ENCODE measurements at places on chromosomes 7 and 10.

DNA sequence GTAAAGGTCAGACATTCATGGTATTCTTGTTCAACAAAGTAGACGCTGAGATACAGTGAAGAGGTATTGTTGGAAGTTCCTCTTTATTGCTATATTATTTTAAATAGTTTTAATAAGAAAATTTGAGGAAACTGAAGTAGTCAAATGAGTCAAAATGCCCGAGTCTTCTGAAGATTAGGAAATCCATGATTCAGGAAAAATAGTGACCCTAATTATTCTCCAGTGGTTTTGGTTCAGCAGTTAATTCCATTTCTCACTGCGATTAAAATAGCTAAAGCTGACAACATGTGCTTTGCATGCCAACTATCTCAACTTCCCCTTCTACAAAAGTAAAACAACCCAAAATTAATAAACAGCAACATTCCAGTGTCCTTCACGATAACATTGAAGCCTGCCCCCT, 32.7 kb upstream of the PFKP start:
- DNase-seq, result no peak

DNA sequence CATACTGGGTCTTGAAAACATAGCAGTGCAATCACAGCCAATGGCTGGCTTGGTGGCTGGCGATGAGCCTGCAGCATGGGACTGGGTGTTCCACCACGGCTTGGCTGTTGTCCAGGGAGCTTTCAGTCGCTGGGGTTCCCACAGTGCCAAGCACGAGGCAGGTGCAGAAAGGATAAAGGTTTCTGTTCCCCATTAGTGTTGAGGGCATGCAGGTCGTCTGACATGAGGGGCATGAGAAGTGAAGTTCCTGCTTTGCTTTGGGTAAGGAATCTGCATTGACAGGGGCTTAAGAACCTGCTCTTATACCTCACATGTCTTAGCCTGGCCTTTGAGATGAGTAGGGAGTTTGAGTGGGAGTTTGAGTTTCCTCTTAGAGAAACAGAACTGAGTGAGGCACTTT, 9.0 kb upstream of the CFTR start:
- no peak for DNase-seq

DNA sequence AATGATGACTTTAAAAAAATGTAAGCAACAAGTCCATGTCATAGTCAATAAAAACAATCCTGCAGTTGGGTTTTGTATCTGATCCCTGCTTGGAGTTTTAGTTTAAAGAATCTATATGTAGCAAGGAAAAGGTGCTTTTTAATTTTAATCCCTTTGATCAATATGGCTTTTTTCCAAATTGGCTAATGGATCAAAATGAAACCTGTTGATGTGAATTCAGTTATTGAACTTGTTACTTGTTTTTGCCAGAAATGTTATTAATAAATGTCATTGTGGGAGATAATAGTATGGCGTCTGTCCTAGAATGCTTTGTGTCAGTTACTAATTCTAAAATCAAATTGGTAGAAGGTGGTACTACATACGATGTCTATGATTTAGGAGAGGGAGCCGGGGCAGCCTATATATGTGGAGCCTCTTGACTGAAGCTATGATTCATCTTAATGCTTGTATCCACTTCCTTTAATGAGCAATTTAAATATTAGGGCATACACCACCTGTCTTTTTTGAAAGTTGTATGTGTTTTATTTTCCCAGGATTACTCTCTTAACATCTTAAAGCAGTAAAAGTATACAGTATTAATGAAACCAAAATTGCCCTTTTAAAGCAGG, 10.3 kb upstream of the PBLD start:
- no peak for DNase-seq

DNA sequence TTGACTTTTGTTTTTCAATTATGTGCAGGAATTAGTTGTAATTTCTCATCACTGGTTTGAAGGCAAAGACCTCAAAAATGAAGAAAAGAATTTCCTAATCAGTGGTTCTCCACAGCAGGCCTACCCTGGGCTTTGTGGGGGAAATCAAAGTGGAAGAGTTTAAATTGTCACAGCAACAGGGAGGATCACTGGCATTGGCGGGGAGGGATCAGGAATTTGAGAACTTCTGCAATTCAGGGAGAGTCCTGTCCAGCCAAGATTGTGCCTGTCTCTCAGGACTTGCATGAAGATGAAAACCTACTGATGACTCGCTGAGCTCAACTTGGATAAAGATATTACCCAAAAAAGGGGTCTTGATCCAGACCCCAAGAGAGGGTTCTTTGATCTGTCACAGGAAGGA, 70.1 kb downstream of the HACD1 start:
- DNase-seq, result no peak

- no peak for DNase-seq
Observed at GRCh38 chr10:21329995-21330627, 195.4 kb downstream of the SKIDA1 start.

DNA sequence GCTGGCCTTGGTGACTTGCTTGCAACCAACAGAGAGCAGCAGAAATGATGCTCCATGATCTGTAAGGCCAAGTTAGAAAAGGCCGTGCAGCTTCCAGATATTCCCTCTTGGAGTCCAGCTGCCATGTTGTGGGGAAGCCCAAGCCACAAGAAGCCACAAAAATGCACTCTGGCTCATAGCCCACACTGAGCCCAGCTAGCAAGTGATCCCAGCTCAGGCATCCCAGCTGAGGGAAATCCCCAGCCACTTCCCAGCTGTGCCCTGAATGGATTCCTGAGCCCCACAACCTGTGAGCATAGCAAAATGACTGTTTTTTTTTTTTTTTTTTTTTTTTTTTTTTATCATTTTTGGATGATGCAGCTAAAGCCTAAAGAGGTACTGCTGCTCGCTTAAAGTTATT, 11.1 kb upstream of the SDK1 start:
- no peak for DNase-seq

DNA sequence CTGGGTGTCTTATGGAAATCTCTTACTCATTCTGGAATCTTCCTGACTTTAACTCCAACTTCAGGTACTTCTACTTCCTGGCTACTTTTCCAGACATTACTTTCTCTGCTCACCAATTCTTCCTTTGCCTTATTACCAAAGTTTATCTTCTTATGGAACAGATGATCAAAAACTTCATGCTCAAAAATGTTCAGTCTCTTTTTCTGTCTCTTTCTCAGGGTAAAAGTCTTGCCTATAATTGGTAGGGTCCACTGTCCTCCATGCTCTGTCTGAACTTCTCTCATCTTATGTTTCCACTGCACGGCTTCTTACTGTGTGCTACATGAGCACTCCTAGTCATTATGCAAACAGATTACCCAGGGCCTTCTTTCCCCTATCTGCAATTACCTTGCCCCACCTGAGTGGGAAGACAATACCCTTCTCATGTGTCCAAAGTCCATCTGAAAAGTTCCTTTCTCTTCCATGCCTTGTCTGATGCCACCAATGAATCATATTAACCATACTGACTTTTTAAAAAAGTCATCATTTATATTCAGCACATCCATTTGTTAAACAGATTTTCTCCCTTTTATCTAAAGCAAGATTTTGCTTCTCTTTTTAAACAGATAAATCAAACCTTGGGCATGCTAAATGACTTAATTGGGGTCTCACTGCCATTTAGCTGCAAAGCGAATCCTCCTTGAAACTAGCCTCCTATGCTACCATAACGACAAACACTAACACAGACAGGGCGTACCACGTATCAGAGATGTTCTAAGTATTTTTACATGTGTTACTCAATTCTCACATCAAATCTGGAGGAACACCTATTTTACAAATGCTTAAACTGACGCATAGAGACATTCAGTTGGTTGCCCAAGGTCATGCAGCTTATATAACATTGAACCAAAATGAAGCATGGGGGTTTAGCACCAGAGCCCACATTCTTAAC, 48.8 kb downstream of the SEMA3C start:
- no peak for DNase-seq

GRCh38 chr7:139619367-139619657, 95.8 kb downstream of the CLEC2L start:
- DNase-seq, result no peak

GRCh38 chr7:100614308-100614861, 2.0 kb downstream of the MOSPD3 start:
- DNase-seq, result no peak

GRCh38 chr10:87842776-87843497, 20.4 kb downstream of the KLLN start:
- no peak for DNase-seq

- DNase-seq, result peak; percentile 38
Observed at GRCh38 chr10:46092524-46093081, 46.5 kb upstream of the MSMB start.
